ENCODE measurements at places on chromosomes 7 and 10.
A peak's percentile ranks its signal among the peaks of the same experiment; 100 is the strongest.

DNA sequence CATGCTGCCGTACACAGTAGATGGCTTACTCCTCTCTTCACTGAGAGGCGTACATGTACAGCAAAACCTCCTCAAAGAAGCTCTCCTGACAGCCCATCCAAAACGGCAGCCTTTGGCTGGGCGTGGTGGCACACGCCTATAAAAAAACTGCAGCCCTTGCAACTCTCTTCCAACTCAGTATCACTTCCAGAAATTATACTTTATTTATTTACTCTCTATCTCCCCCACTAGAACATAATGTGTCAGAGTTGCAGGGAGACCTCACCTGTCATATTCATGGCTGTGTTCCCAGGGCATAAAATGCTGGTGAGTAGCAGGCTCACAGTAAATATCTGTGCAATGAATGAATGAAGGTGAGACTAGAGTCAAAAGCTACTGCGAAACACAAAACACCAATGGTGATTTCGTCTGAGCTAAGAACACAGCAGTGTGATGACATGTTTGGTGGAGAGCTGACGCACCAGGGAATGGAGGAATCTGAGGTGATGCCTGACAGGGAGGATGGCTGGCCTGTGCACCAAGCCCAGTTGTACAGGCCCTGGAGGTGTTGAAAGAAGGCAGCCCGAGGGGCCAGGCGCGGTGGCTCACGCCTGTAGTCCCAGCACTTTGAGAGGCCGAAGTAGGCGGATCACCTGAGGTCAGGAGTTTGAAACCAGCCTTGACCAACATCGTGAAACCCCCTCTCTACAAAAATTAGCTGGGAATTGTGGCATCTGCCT, 55.3 kb downstream of the COBL start:
- no peak for DNase-seq

DNA sequence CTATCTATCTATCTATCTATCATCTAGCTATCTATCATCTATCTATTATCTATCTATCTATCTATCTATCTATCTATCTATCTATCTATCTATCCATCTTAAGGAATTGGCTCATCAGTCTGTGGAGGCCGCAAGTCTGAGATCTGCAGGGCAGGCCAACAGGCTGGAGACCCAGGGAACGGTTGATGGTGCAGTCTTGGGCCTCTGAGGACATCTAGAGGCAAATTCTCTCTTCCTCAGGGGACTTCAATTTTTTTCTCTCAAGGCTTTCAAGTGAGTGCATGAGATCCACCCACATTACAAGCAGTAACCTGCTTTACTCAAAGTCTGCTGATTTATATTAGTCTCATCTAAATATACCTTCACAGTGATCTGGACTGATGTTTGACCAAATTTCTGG, 197.0 kb downstream of the GLRX3 start:
- DNase-seq, result no peak

GRCh38 chr10:17729630-17730029, 22.4 kb upstream of the TMEM236 start:
- no peak for DNase-seq

- no peak for DNase-seq
Measured at GRCh38 chr10:57221674-57222073, 860.6 kb upstream of the ZWINT start.

DNA sequence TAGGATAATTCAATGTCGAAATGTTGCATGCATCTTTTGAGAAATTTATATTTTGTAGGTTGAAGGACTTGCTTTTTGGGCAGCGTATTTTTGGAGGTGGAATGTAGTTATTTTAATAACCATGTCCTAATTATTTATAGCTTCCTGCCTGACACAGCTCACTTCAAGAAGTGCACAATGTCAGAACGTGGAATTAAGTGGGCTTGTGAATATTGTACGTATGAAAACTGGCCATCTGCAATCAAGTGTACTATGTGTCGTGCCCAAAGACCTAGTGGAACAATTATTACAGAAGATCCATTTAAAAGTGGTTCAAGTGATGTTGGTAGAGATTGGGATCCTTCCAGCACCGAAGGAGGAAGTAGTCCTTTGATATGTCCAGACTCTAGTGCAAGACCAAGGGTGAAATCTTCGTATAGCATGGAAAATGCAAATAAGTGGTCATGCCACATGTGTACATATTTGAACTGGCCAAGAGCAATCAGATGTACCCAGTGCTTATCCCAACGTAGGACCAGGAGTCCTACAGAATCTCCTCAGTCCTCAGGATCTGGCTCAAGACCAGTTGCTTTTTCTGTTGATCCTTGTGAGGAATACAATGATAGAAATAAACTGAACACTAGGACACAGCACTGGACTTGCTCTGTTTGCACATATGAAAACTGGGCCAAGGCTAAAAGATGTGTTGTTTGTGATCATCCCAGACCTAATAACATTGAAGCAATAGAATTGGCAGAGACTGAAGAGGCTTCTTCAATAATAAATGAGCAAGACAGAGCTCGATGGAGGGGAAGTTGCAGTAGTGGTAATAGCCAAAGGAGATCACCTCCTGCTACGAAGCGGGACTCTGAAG, 620 bp downstream of the ZRANB1 start:
- DNase-seq, result no peak

DNA sequence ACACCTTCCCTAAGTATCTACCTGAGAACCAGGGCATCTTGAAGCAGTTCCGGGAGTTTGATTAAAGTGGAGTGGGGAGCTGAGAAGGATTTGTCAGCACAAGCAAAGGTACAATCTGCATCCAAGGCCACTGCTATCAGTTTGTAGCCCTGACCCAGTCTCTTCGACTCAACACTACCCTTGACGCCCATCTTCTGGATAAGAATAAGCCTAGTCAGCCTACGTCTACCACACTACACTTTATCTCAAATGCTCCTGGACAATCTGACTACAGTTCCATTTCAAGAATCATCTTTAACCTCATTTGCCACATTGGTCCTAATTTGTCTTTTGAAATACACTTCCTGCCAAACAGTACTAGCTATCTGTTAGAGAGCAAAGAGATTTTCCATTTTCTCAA, 134.1 kb upstream of the C1GALT1 start:
- no peak for DNase-seq

DNA sequence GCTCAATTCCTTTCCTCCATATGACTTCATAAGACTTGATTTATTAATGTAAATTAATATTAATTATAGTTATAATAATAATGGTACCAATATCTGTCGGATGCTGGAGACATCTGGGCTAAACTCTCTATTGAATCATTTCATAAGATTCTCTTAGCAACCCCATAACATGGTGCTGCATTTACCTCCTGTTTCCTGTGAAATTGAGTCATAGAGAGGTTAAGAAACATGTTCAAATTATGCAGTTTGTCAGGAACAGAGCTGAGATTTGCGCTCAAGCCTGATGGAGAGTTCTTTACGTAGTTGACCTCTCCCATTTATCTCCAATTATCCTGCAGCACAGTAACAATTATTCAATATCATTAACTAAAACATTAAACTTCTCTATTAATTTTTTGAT, 621.8 kb upstream of the FZD8 start:
- no peak for DNase-seq

DNA sequence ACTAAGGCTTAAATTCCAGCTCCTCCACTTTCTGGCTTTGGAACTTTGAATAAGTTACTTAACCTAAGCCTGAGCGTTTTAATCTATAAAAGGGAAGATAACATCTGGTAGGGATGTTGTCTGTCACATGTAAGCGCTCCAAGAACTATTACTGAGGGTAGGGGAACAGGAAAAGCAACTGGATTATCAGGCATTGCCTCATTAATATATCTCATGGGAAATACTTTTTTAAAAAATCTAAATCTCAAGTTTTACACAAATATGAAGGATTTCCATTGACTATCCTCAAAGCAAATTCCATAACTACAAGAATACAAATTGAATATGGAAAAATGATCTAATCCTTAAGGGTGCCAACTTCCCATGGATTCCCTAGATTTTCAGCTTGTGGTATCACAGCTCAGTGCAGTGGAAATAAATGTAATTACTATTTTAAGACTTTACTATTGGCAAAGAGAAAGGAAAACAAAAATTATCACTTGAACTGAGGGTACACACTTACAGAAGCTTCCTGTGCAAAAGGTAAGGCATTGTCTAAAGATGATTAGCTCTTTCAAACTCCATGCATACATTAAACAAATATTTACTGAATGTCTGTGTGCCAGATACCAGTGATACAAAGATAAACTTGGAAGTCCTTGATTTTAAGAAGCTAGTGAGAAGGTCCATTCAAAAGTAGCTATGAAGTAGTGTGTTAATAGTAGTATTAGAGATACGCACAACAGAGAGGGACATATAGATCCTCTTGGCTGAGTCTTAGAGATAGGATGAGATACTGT, 38.4 kb downstream of the NT5C2 start:
- DNase-seq, result no peak

- no peak for DNase-seq
Measured at GRCh38 chr7:99953649-99954048, 22.2 kb downstream of the AZGP1 start.

DNA sequence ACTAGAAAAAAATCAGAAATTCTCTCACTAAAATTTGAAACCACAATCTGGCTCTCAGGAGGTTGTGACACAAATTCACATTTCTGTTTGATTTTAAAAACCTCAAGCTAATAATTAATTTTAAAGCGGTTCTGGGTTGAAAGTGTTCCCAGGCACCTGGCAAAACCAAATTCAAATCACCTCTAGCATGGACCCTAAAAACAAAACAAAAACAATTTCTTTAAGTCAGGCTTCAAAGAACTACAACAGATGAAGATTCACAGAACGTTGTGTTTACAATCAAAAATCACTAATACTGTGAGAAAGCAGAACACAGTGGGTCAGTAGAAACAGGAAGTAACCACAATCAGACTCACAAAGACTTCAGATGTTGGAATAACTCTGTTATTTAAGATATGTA, 7.2 kb upstream of the RELN start:
- DNase-seq, result no peak

GRCh38 chr7:111012799-111013675, 77.9 kb upstream of the LRRN3 start:
- no peak for DNase-seq

GRCh38 chr10:100631192-100631591, 95.4 kb downstream of the HIF1AN start:
- no peak for DNase-seq

- no peak for DNase-seq
Measured at GRCh38 chr7:85483177-85483576, 296.3 kb upstream of the SEMA3D start.

- peak; percentile 19 for DNase-seq
Measured at GRCh38 chr7:111018960-111019736, 71.8 kb upstream of the LRRN3 start.

DNA sequence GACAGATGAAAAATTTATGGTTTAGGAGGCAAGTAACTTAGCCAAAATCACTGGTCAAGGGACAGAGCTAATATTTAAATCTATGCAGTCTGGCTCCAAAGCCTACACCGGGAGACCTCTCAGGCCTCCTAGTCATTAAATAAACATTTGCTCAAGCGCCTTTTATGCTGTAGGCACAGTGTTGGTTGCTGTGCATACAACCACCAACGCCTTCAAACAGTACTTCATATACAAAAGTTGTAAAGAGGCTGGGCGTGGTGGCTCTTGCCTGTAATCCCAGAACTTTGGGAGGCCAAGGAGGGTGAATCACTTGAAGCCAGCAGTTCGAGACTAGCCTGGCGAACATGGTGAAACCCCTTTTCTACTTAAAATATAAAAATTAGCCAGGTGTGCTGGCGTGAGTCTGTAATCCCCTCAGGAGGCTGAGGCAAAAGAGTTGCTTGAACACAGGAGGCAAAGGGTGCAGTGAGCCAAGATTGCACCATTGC, 159.8 kb downstream of the MAGI2 start:
- DNase-seq, result peak; percentile 66

DNA sequence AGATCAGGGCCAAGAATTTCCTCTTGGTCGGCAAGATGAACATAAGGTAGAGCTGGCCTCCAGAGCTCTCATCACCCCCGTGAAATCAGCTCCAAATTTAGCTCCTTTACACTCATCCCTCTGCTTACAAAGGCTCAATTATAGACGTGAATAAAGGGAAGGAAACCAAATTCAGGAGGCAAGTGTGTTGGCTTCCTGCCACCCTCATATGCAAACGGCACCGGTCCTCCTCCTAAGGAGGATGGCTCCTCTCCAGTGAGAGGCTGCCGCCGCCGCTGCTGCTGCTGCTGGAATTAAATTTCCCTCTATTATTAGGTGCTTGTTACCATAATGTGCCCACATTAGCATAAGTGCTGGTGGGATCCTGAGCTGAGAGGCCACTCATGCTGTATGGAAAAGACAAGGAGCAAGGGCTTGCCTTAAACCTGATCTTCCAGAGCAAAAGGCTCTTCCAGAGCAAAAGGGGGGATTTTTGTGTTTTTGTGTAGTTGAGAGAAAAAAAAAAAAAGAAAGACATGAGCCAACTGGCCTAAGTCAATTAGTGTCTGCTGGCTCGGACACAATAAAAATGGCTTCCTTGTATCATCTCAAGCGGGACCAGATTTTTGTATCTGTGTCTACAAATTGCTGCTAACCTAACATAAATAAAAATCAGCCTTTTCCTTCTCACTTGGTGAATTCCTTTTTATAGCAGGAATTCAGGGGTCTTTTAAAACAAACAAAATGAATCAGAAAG, 68.4 kb downstream of the CDHR3 start:
- DNase-seq, result no peak

GRCh38 chr10:71390461-71390835, 6.3 kb upstream of the CDH23 start:
- DNase-seq, result no peak

DNA sequence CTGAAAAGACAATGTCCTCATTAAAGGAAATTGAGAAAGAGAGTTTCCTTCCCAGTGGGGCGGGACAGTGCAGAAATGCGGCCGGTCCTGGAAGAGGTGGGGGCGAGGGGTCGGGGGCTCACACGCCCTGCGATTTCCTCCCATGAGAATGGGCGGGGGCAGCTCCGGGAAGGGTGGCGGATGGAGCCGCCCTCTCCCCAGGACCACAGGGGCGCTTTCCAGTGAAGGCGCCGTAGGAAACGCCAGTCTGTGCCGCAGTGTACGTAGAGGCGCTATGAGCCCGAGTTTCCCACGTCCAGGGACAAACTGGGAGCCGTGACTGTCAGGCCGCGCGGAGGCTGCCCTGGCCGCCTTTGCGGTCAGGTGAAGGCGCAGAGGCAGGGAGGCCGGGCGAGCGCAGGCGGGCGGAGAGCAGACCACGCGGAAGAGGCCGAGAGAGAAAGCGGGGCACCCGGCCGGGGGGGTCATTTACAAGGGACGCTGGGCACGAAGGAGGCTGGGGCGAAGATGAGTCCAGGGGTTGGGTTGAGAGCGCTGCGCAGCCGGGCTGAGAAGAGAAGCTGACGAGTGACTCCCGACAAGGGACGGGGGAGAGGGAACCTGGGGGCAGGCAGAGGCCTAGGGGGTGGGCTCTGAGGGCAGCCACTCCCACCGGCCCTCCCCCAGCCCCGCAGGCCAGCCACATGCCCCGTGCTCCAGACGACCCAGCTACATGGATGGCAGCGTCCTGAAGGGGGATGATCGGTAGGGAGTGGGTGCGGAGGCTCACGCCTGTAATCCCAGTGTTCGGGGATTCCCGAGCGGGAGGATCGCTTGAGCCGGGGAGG, 45.0 kb downstream of the ALOX5 start:
- peak; percentile 83 for DNase-seq

- DNase-seq, result no peak
Measured at GRCh38 chr7:98238976-98239375, 13.1 kb downstream of the TECPR1 start.

- DNase-seq, result no peak
Measured at GRCh38 chr10:28359334-28359733, 56.5 kb upstream of the MPP7 start.

- no peak for DNase-seq
Measured at GRCh38 chr10:6721480-6721879, 141.4 kb upstream of the PRKCQ start.

GRCh38 chr10:126561921-126562680, 108.4 kb downstream of the C10orf90 start:
- no peak for DNase-seq

Measured in mucosa of descending colon (tissue), 3 donors.